Neural crest cell (in vitro differentiated cells): ENCODE measurements at places on chromosomes 1 and 21.

DNA sequence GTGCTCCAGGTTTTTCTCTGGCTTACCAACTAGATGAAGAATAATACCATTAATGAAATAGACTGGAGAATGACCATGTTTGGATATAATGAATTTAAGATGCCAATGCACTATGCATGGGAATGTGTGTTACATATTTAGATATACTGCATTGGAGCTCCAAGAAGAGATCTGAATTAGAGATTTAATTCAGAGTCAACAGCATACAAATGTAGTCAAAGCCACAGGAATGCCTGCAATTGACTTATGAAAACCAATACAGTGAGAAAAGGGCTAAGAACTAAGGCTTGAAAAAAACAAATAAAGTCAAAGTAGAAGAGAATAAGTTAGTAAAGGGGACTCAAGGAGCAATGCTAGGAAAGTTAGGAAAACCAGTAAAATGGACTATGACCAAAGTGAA lies 59.1 kb downstream of the USP24 start:
- no peak for DNase-seq

- DNase-seq: no peak
Measured at GRCh38 chr1:213138892-213139291, 87.9 kb downstream of the RPS6KC1 start.

GRCh38 chr21:41906770-41907169 lies 27.6 kb upstream of the PRDM15 start:
- no peak for DNase-seq

DNA sequence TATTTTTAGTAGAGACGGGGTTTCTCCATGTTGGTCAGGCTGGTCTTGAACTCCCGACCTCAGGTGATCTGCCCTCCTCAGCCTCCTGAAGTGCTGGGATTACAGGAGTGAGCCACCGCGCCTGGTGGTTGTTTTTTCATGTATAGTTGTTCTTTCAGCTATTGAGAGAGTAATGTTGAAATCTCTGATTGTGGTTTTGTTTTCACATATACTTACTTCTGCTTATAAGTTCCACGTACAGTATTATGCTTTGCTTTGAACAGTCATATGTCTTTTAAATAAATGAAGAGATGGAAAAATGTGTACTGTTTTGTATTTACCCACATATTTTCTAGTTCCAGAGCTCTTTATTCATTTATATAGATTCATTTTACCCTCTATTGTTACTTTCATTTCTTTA lies 44.5 kb downstream of the MARK1 start:
- no peak for DNase-seq

- DNase-seq: peak; percentile 84
Measured at GRCh38 chr1:9823943-9824701, at the start of gene CLSTN1. Gene CLSTN1, minus strand, starts transcription at chr1:9823965. Its CDS starts 232 bp downstream, at chr1:9823733.

DNA sequence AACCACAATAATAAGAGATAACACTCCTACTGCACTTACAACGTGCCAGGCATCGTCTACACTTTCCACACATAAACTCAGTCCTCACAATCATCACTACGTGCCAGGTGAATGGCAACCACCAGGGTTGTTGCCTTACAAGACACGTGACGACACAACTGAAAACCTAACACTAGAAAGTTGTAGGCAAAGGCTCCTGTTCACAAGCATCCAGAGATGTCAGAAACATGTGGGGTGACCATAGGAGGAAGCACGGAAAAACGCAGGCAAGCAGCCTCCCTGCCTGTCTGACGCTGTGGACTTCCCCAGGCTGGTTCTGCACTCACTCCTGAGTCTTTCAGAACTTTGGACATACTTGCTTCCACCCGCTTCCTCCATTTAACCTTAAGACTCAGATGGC lies 7.0 kb downstream of the CAPZB start:
- DNase-seq: no peak

GRCh38 chr1:98256700-98257099 lies 335.9 kb upstream of the DPYD start:
- DNase-seq: no peak

- DNase-seq: no peak
Measured at GRCh38 chr21:23876925-23877558, 1730.2 kb downstream of the MRPL39 start.

DNA sequence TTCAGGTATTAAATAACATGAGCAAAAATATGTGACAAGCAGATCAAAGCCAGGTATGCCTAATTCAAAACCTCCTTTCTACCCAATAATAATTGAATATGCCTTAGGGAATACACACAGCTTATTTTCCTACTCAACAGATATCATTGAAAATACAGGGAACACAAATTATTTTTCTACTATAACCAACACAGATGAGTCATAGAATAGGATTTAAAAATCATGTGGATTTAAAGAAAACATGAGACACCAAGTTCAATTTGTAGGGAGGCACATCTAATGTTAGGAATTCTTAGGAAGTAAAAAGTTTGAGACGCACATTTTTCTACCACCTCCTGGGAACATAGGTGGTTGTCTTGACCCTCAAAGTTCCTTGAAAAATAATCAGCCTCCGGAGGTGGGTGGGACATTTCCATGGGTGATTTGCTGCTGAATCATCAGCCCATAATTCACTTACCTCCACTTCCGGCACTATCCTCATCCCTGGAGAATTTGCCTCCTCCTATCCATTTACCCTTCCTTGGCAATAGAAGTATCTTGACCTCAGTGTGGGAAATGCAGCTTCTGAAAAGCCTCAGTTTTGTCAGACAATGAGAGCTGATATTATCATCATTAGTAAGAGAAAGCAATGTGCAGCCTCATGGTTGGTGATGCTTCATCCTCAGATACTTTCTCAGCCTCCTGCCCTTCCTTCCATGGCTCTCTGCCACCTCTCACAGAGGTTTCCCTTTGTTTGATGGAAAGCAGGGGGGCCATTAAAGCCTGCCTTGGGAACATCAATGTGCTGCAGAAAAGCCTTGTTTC lies 33.5 kb upstream of the RGS4 start:
- no peak for DNase-seq

GRCh38 chr1:96565546-96565945 lies 156.0 kb upstream of the PTBP2 start:
- no peak for DNase-seq

DNA sequence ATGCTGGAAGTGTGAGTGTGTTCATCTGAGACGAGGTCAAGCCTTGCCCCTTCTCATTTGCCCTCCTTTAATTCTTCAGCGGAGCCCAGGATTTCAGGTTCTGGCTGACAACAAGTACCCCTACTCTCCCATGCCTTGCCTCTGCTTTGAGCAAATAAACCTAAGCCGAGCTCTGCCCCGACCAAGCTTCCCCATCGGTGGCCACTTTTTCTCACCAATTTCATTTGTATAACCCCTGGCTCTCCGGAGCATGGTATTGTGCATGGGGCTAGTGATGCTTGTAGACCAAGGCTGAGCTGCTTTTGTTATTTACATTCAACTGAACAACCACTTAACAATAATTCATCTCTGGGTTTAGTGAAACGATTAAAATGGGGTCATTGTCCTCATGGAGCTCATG lies 100.2 kb upstream of the RAB3GAP2 start:
- DNase-seq: no peak

DNA sequence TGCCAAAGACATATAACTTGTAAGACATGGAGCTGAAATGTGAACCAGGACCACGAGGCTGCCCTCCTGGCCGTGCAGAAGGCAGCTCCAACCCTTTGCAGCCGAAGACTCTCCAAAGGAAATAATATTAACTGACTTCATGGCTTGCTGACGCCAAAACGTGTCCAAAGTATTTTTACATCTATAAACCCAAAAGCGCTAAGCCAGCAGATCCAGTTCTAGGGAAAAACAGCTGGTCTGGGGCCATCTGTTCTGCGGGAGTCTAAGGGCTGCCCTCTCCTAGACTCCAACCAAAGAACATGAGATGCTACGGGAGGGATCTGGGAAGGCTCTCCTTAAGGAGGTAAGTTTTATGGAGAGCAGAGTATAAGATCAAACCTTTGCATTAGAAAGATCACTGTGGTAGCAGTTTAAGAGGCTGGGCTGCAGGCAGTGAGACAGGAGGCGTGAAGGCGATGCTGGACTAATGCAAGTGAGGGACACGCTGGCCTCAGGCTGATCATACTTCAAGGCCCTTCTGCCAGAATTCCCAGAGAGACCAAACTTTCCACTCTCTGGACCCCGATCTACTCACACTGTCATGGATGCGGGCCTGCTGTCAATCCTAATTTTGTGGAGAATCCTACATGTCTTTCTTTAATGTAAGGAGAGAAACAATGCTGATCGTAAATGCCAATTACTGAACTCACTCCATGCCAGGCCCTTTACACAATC lies 1.2 kb downstream of the TMEM53 start:
- DNase-seq: no peak

DNA sequence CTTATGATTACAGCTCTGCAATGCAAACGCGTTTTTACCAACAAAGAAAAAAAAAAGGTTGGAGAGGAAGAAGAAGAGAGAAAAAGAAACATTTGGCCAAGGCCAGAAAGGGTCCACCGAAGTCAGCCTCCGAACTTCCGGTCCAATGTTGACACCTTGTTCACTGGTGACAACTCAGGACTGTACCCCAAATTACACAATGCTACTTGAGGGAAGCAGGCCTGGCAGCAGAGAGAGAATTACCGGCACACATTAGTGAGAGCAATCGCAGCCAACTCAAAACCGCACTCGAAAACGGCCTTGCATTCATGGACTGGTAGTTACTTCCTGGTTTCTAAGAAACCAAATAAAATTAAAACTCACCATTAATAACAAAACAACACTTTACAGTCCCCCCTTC lies 652.5 kb downstream of the KIF26B start:
- DNase-seq: no peak

DNA sequence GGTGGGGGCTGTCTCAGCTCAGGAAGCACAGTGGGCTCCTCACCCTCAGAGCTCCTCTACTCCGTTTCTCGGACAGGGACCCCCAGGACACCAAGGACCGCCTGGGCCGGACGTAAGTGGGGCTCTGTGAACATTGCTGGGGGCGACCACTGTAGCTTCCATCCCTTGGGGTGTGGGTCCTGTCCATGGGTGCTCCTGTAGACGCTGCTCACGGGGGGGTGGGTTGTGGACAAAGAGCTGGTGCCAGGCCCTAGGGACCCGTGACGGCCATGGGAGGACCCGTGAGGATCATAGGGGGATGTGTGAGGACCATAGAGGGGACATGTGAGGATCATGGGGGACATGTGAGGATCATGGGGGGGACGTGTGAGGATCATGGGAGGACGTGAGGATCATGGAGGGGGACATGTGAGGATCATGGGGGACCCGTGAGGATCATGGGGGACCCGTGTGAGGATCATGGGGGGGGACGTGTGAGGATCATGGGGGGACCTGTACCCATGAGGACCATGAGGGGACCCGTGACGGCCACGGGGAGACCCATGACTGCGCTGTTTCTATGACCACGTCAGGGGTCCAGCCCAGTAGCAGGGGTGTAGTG lies 18.1 kb downstream of the COL6A1 start:
- DNase-seq: no peak

DNA sequence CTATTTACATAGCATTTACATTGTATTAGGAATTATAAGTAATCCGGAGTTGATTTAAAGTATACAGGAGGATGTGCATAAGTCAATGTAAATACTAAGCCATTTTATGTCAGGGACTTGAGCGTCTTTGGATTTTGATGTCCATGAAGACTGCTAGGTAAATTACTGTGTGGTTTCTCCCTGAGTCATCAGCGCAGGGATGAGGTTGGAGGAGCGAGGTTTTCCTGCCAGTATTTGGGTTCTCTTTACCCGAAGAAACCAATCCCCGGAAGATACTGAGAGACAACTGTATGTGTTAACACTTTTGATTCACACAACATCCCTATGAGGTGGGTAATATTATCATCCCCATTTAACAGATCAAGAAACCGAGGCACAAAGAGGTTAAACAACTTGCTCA lies 29.3 kb downstream of the BATF3 start:
- no peak for DNase-seq

GRCh38 chr1:173297798-173298391 lies 90.8 kb upstream of the TNFSF4 start:
- DNase-seq: no peak

DNA sequence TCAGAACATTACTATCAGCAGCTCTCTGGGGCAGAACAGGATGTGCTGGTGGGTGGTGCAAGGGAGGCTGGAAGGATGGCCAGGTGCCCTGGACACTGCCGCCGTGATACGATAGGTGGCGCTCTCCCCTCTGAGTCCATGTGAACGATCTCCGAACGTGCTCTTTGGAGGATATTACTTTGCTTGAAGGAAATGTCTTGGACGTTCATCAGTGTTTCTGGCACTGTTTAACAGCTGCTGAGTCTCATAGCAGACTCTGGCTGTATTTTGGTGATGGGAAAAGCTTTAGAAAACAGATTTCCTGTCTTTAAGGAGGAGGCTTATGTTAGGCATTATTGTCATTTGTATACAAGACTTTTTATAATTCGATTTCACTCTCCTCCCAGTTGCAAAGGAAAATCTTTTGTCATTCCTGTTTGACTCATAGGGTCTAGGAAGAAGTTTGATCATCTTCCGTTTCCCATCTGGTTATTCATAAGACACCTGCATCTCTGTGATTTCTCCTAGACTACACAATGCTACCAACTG lies 386.2 kb upstream of the ADGRL2 start:
- DNase-seq: peak; percentile 78

- no peak for DNase-seq
Measured at GRCh38 chr1:246324711-246325110, 182.4 kb downstream of the SMYD3 start.

- no peak for DNase-seq
Measured at GRCh38 chr1:17569200-17570139, 30.0 kb downstream of the ARHGEF10L start.
